ENCODE measurements at places on chromosomes 16 and 17. TPM values are rescaled to one million over a fixed set of nuclear protein-coding genes. Genes with fewer than 3 reads are reported as not detected.

The CACNA1H gene
- polyA plus RNA-seq = 52.0 TPM

The PDE6G gene
- 5.0 TPM for polyA plus RNA-seq

The TXNDC11 gene
- 18.9 TPM for polyA plus RNA-seq

The SOCS1 gene
- polyA plus RNA-seq = 2.7 TPM

The SLC47A1 gene
- polyA plus RNA-seq = 3.1 TPM

The SGCA gene
- polyA plus RNA-seq = 249 TPM

The CLEC18B gene
- polyA plus RNA-seq = 1.6 TPM

The IL32 gene
- 89.1 TPM for polyA plus RNA-seq

The SECTM1 gene
- polyA plus RNA-seq = 14.6 TPM

The CMTM2 gene
- polyA plus RNA-seq = 0.52 TPM

The TUBB3 gene
- polyA plus RNA-seq = 7.8 TPM

DNA sequence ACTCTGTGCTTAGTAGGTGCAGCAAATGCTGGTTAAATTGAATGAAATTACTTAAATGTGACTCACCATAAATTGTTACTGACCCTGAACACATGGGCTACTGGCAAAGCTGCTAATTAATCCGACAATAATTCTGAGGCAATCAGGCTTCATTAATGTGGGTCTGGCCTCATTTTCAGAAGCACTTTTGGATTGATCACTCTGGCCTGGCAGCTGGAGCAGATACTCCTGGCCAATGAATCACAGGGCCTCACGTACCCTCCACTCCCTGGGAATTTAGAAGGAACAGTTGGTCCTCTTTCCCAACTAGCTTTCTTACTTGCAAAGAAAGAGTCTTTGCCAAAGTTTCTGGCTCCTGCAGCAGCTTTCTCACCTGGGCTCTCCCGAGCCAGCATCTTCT, 162.0 kb upstream of the ZKSCAN2 start:
- no peak for DNase-seq

GRCh38 chr16:12318661-12319427, 342.3 kb downstream of the SNX29 start:
- DNase-seq = no peak

DNA sequence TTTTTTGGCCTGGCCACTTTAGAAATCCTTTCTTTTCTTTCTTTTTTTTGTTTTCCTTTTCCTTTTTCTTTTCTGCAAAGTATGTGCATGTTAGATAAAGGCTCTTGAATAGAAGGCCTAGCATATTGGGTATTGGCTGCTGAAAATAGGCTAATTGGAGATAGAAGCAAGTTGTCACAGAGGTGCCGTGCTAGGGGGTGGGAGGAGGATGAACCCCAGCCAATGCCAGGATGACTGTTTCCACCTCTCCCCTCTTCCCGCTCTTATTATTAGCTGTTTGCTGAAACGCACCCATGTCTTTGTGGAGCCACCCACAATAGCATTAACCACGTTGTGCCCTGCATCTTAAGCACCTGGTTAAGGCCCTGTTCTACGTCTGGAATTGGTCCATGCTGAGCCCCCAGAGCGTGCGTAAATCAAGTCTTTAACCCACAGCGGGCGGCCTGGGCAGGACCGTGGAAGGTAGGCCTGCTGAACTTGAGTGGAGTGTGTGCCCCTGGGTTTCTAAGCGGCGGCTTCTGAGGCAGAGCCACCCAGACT, 123.6 kb downstream of the MSI2 start:
- no peak for DNase-seq

DNA sequence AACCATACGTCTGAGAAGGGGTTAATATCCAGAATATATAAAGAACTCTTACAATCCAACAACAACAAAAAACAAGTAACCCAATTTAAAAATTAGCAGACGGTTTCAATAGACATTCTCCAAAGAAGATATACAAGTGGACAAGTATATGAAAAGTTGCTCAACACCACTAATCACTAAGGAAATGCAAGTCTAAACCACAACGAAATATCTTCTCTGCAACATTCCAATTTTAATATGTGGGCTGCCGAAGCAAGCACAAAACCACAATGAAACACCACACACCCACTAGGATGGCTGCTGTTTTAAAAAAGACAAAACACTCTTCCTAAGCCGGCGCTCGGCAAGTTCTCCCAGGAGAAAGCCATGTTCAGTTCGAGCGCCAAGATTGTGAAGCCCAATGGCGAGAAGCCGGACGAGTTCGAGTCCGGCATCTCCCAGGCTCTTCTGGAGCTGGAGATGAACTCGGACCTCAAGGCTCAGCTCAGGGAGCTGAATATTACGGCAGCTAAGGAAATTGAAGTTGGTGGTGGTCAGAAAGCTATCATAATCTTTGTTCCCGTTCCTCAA, 5.9 kb upstream of the SLC13A2 start:
- no peak for DNase-seq

DNA sequence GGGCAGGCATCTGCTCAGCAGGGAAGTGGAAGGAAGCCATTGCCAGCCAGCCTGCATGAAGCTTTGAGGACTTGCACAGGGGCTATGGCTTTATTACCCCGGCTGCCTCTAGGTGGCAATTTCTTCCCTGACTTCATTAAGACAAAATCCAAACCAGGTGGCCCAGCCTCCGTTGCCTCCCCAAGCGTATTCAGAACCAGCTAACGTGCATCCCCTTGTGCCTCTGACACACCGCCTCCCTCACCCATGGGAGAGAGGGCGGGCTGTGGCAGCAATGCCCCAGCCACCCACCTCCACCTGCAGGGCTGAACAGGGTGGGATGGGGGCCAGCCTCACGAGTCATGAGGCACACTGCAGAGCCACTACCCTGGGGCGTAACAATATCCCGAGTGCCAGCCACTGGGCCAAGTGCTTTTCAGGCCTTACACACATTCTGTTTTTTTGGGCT, 6.8 kb downstream of the KIFC3 start:
- no peak for DNase-seq

GRCh38 chr16:70380248-70380918, 33.7 kb downstream of the DDX19A start:
- peak; percentile 34 for DNase-seq

DNA sequence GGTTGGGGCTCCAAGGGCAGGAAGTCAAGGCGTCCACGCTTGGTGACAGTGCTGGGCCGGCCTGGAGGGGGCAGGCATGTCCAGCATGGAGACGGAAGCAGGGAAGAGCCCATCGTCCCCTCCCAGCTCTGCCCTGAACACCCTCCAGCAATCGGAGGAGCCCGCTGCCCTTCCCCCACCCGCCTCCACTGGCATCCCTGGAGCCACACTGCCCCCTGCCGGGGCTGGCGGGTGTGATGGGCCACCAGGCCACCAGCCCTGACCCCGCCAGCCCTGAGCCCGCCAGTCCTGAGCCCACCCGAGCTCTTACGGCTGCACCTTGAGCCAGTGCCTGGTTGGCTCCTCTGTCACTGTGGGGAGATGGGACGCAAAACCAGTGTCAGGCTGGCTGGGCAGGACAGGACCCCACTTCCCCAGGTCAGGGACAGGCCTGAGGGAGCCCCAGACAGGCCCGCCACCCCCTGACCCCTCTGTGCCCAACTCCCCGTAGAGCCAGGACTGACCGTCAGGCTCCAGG, 4.1 kb upstream of the CDH15 start:
- peak; percentile 79 for DNase-seq

DNA sequence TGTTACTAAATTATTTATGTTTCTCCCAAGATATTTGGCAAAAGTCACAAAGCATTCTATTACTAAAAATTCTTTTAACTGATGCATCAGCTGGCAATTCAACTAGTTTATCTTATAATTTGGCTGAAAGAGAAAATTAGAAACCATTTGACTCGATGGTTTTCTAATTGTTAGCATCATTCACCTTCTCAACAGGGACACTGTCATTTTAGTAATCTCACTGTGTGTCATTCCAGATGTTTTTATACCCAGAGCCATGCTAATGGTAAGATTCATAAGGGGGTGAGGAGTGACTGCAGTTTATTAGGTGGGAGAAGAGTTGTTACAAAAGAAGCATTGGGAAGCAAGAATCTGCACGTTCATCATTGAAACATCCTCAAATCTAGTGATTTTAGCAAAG, 124.9 kb downstream of the ABCA8 start:
- DNase-seq = no peak

DNA sequence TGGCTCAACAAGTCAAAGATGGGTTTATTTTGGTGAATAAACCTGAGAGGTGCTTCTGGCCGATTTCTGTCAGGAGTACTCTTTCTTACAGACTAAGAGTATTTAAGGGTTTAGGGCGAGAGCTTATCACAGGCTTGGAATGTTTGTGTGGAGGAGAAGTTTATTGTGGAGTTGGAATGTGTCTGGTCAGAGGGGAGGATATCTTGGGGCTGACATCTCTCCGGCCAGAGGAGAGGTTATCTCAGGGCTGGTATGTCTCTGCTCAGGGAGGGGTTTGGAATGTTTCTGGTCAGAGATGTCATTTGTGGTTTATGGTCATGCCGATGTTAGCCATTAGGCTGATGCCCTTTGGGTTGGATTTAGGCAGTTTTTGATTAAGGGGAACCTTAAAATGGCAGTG, 236.4 kb upstream of the EEF2KMT start:
- no peak for DNase-seq

GRCh38 chr17:75319904-75320691, 30.9 kb upstream of the SLC25A19 start:
- no peak for DNase-seq

DNA sequence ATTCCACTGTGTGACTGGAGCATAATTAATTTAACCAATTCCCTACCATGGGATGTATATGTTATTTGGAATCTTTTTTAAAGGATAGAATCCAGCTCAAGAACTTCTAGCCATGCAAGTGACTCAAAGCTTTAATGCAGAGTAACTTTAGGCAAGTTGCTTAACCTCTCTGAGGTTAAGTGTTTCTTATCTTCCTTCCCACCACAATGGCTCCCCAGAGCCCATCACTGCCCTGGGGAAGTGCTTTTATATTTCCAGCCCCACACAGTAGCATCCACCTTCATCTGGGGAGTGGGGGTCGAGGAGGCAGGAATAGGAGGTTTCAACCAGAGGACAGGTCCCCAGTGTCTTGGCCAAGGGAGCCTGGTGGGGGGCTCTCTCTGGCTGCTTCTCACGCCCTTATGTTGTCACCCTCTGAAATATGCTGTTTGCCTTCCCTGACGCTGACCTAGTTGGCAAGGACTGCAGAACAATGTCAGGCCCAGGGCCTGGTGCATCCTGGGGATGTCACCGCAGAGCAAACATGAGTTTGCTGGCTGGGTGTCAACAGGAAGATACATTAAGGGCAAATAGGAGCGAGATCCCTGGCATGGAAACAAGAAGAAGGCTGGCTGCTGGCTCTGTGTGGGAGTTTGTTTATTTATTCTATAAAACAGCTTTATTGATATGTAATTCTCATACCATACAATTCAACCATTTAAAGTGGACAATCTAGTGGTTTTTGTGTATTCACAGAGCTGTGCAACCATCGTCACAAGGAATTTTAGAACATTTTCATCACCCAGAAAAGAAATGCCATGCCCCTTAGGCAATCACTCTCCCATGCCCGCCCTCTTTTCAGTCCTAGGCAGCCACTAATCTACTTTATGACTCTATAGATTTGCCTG, 46.6 kb upstream of the WSB1 start:
- peak; percentile 68 for DNase-seq

DNA sequence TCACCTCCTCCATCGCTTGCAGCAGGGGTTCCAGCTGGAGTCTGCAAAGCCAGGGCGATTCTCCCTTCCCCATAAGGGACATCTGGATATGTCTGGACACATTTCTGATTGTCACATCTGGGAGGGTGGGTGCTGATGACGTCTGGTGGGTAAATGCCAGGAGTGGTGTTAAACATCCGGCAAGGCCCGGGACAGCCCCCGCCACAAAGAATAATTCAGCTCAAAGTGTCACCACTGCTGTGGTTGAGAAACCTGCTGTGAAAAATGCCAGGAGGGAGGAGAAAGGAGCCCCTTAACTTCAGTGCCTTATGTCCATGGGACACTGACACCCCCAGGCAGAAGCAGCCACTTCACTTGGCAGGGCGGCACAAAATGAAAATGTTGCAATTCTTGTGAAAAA, 179.4 kb upstream of the SDK2 start:
- no peak for DNase-seq

- DNase-seq = no peak
These were observed 1.3 kb downstream of the SMPD3 start for GRCh38 chr16:68446681-68447652.

GRCh38 chr16:9904526-9904925, 277.7 kb downstream of the GRIN2A start:
- DNase-seq = no peak

- peak; percentile 99 for DNase-seq
These were observed at the start of the genes GTF3C1 and KATNIP for GRCh38 chr16:27549746-27550581. TSS of gene GTF3C1 (minus strand) at chr16:27549913. CDS start at chr16:27549890, 23 bp downstream. TSS of gene KATNIP (plus strand) at chr16:27550144. CDS start at chr16:27550171, 27 bp downstream.

DNA sequence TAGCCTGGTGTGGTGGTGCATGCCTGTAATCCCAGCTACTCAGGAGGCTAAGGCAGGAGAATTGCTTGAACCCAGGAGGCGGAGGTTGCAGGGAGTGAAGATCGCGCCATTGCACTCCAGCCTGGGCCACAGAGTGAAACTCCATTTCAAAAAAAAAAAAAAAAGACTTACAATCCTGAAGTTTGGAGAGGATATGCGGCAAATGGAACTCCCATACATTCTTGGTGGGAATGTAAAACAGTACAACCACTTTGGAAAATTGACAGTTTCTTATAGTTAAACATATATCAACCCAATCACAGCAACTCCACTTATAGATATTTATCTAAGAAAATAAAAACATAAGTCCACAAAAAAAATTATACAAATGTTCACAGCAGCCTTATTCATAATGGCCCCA, 11.9 kb downstream of the GFOD2 start:
- no peak for DNase-seq

- peak; percentile 49 for DNase-seq
These were observed 140.1 kb downstream of the CCDC182 start for GRCh38 chr17:57604771-57605674.

DNA sequence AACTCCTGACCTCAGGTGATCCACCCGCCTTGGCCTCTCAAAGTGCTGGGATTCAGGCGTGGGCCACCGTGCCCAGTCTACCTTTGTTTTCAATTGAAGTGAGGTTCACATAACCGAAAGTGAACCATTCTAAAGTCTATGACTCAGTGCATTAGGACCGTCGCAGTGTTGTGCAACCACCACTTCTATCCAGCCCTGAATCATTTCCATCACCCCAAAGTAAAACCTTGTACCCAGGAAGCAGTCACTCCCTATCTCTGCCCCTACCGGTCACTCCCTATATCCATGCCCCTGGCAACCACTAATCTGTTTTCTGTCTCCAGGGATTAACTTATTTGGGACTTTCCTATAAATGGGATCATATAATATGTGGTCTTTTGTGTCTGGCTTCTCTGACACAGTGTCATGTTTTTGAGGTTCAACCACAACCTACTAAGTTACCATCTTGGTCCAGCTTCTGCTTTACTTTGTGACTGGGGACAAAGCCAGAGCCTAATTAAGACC, 28.3 kb upstream of the CDC42EP4 start:
- no peak for DNase-seq

DNA sequence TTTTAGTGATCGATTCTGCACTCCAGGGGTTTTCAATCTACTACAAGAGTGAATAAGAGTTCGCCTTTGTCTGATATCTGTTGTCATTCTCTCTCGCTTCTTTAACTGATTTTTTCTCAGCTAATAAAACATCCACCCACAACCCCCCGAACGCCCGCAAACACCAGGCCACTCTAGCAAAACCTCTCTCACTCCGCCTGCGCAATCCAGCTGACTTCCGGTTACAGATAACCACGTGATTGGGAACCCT, 338 bp upstream of the RPL19 start:
- DNase-seq = no peak

GRCh38 chr16:11175787-11176341, 80.1 kb downstream of the SOCS1 start:
- DNase-seq = no peak

Measured in muscle of back (tissue), 13 donors.